ENCODE measurements at places on chromosomes 3 and 15. TPM values are rescaled to one million over a fixed set of nuclear protein-coding genes. Genes with fewer than 3 reads are reported as not detected.
A peak's percentile ranks its signal among the peaks of the same experiment; 100 is the strongest.

Gene ZNF502
- total RNA-seq: 0.86 TPM

Gene PPARG
- 3.7 TPM for total RNA-seq

Gene CDV3
- total RNA-seq: 211 TPM

Gene ACVR2B
- total RNA-seq: 7.6 TPM

Gene TMEM207
- total RNA-seq: not detected

GRCh38 chr3:170815340-170815739, 54.7 kb downstream of the RPL22L1 start:
- H3K36me3 ChIP-seq: no peaks in the 10 kb centered on the region
- no peak overlapping the region for H3K4me3 ChIP-seq
- H3K27ac ChIP-seq: no peak overlapping the region
- no peak for DNase-seq
- peaks cover 4% of the 10 kb centered on the region for H3K4me1 ChIP-seq
- peaks cover 5% of the 10 kb centered on the region for H3K27me3 ChIP-seq

DNA sequence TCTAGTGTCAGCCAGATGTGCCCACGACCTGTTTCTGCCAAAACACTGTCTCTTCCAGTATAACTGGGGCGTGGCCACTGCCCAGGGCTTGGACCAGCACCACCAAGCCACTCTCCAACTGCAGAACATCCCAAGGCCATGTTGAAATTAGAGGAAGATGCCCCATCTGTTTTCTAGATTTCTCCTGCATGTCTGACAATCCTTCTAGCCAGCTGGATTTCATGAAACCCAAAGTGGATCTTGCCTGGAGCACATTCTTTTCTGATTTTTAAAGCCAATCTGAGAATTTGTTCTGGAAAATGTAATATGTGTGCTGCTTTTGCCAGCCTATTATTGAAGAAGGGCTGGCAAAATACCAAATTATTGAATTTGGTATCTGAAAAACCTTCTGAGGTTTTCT, 182.5 kb downstream of the SLCO3A1 start:
- H3K36me3 ChIP-seq: peaks cover 3% of the 10 kb centered on the region
- no peak overlapping the region for H3K4me3 ChIP-seq
- no peak overlapping the region for H3K27ac ChIP-seq
- DNase-seq: no peak

DNA sequence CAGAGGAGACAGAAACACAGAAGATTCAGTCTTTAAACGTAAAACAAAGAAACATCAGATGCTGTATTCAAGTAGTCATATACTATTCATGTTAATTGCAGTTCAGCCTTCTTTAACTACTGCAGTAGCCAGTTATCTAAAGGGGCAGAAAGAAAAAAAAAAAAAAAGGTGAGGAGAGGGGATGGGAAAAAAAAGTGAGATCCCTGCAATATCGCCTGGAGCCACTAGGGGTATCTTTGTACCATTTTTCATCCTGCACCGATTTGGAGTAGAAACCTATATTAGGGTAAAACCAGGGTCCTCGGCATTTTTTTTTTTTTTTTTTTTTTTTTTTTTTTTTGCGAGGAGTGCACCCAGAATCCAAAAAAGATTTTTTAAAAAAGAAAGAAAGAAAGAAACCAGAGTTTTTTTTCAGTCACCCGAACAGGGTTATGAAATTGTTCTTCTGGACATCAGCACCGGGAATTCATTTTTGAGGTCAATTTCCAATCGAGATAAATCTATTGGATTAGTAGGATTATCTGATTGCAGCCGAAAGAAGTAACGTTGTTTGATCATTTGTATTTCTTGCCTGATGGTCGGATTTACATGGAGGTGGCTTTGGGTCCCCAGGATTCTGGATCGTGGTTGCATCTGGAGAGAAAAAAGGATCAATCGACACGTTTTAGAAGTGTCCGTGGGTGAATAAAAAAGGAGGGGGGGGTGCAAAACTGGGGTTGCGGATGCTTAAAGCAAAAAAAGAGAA, 186.7 kb downstream of the NLGN1 start:
- peaks cover 19% of the 10 kb centered on the region for H3K27me3 ChIP-seq
- no peak overlapping the region for H3K4me3 ChIP-seq
- DNase-seq: no peak
- H3K27ac ChIP-seq: no peak overlapping the region
- H3K4me1 ChIP-seq: peaks cover 2% of the 10 kb centered on the region
- H3K36me3 ChIP-seq: no peaks in the 10 kb centered on the region

DNA sequence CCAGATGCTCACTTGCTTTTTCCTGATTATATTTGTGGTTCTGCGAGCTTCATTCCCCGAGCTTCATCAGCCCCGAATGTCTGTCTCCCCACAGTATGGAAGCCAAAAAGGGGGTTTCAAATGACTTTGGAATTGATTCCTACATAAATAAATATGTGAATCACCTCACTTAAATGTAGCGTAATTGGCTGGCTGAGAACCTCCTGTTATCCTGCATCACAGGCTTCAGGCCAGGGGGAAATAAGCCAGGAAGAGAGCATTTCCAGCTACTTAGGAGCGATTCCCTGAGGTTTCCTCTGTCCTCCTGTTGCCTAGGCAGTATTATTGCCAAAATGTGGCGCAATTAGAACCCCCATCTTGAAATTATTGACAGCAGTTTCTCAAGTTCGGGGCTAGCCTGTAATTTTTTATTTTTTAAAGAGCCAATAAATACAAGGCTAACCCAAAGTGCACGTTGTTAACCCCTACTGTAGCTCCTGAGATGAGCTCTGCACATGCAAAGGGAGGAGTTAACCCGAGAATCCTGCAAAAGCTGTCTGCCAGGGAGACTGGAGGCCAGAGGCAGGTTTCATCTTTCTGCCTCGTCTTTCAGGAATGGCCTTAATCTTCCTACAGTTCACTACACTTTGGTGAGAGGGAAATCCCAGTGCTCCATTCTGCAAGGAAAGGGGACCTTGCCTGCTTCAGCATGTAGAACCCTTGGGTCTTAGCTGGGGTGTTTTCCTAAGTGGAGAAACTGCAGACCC, 148.2 kb downstream of the ADAMTS9 start:
- no peaks in the 10 kb centered on the region for H3K27me3 ChIP-seq
- no peak overlapping the region for H3K27ac ChIP-seq
- H3K4me3 ChIP-seq: no peak overlapping the region
- no peaks in the 10 kb centered on the region for H3K36me3 ChIP-seq
- DNase-seq: no peak
- H3K4me1 ChIP-seq: no peaks in the 10 kb centered on the region

- H3K27ac ChIP-seq: no peak overlapping the region
- DNase-seq: no peak
- no peaks in the 10 kb centered on the region for H3K27me3 ChIP-seq
- H3K4me1 ChIP-seq: no peaks in the 10 kb centered on the region
- H3K36me3 ChIP-seq: no peaks in the 10 kb centered on the region
Observed at GRCh38 chr15:45885801-45886200, 251.0 kb downstream of the SQOR start.

- no peak overlapping the region for H3K27ac ChIP-seq
- H3K4me3 ChIP-seq: no peak overlapping the region
- H3K27me3 ChIP-seq: peaks cover 3% of the 10 kb centered on the region
- peaks cover 18% of the 10 kb centered on the region for H3K36me3 ChIP-seq
- DNase-seq: no peak
Observed at GRCh38 chr15:57704441-57704840, 2.1 kb upstream of the POLR2M start.

- peaks cover 43% of the 10 kb centered on the region for H3K36me3 ChIP-seq
- peak overlapping the region; percentile 68 for H3K27ac ChIP-seq
- H3K27me3 ChIP-seq: no peaks in the 10 kb centered on the region
- H3K4me1 ChIP-seq: peaks cover 74% of the 10 kb centered on the region
- DNase-seq: no peak
- no peak overlapping the region for H3K4me3 ChIP-seq
Observed at GRCh38 chr3:12963922-12964701, 109.1 kb downstream of the IQSEC1 start.

GRCh38 chr3:49151610-49152009, 14.5 kb downstream of the CCDC71 start:
- DNase-seq: no peak
- H3K36me3 ChIP-seq: no peaks in the 10 kb centered on the region
- no peaks in the 10 kb centered on the region for H3K27me3 ChIP-seq
- H3K4me1 ChIP-seq: no peaks in the 10 kb centered on the region
- no peak overlapping the region for H3K4me3 ChIP-seq
- no peak overlapping the region for H3K27ac ChIP-seq

GRCh38 chr3:140363801-140364200, 314.1 kb upstream of the TRIM42 start:
- H3K36me3 ChIP-seq: no peaks in the 10 kb centered on the region
- H3K4me3 ChIP-seq: no peak overlapping the region
- H3K27ac ChIP-seq: no peak overlapping the region
- no peaks in the 10 kb centered on the region for H3K4me1 ChIP-seq
- no peaks in the 10 kb centered on the region for H3K27me3 ChIP-seq

DNA sequence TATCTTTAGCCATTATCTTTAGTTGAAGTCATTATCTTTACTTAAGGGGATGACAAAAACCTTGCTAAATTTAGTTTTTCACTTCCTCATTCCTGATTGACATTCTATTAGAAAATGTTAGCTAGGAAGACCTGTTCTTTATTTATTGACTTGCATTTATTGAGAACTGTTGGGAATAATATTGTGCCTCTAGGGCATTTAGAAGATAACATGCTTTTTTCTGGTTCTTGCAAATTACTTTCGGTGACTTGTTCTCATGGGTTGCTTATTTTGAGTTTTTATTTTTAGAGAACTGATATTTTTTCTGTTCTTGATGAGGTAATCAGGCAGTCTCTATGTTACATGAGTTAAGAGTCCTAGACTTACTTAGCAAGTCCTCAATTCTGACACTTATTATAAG, 48.3 kb upstream of the CTDSPL start:
- peaks cover 9% of the 10 kb centered on the region for H3K27me3 ChIP-seq
- H3K4me3 ChIP-seq: no peak overlapping the region
- DNase-seq: no peak
- no peaks in the 10 kb centered on the region for H3K36me3 ChIP-seq
- no peaks in the 10 kb centered on the region for H3K4me1 ChIP-seq
- no peak overlapping the region for H3K27ac ChIP-seq

- H3K4me3 ChIP-seq: no peak overlapping the region
- H3K36me3 ChIP-seq: peaks cover 10% of the 10 kb centered on the region
- H3K27ac ChIP-seq: peak overlapping the region; percentile 44
- no peak for DNase-seq
- no peaks in the 10 kb centered on the region for H3K27me3 ChIP-seq
Observed at GRCh38 chr3:47394140-47394870, 13.5 kb downstream of the PTPN23 start.

DNA sequence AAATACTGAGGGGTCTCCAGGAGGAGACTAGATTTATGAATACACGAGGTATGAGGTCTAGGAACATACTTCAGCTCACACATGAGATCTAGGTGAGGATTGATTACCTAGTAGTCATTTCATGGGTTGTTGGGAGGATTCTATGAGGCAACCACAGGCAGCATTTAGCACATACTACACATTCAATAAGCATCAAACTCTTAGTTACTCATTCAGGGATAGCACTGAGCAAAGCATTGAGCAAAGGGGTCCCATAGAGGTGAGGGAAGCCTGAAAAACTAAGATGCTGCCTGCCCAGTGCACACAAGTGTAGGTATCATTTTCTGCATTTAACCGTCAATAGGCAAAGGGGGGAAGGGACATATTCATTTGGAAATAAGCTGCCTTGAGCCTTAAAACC, 4.5 kb downstream of the CCR5 start:
- H3K4me3 ChIP-seq: peak overlapping the region; percentile 71
- peak overlapping the region; percentile 38 for H3K27ac ChIP-seq
- no peak for DNase-seq
- peaks cover 72% of the 10 kb centered on the region for H3K4me1 ChIP-seq
- H3K36me3 ChIP-seq: peaks cover 60% of the 10 kb centered on the region

DNA sequence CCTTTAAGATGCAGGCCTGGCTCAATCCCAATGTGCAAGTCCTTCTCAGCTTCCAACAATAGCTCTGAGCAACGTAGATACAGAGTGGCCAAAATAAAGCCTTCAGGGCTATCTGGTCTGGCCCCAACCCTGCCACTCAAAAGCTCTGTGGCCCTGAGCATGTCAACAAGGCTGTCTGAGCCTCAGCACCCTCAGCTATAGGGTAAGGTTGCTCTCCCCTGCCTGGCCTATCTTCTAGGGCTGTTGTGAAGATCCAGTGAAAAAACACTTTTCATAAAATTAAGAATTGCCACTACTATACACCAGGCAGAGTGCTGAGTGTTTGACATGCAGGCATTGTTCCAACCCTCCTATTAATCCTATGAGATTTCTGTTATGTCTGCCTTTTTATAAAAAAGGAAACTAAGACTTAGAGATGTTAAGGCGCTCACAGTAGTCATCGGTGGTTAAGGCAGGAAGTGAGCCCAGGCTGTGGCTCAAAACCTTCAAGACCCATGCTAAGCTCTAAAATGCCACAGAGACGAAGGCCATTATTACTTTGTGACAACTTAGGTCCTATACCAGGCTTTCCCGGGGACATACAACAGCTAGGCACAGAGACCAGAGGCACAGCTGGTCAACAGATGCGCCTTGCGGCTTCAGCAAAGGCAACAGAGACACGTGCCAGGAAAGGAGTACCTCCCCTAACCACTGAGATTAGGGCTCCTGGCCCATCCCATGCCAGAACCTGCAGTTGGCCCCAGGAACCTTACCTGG, 5.1 kb downstream of the POLG start:
- peak overlapping the region; percentile 46 for H3K4me3 ChIP-seq
- peaks cover 51% of the 10 kb centered on the region for H3K4me1 ChIP-seq
- peak overlapping the region; percentile 85 for H3K27ac ChIP-seq
- peak; percentile 72 for DNase-seq
- no peaks in the 10 kb centered on the region for H3K27me3 ChIP-seq

GRCh38 chr15:82944821-82945220, 7.7 kb downstream of the HOMER2 start:
- H3K27me3 ChIP-seq: peaks cover 24% of the 10 kb centered on the region
- H3K4me1 ChIP-seq: no peaks in the 10 kb centered on the region
- H3K36me3 ChIP-seq: peaks cover 8% of the 10 kb centered on the region

- no peaks in the 10 kb centered on the region for H3K27me3 ChIP-seq
- no peaks in the 10 kb centered on the region for H3K36me3 ChIP-seq
- H3K4me1 ChIP-seq: no peaks in the 10 kb centered on the region
- H3K4me3 ChIP-seq: no peak overlapping the region
- no peak overlapping the region for H3K27ac ChIP-seq
- no peak for DNase-seq
Observed at GRCh38 chr3:100023595-100023994, 90.7 kb downstream of the FILIP1L start.

- DNase-seq: no peak
- no peak overlapping the region for H3K27ac ChIP-seq
- H3K36me3 ChIP-seq: no peaks in the 10 kb centered on the region
- no peak overlapping the region for H3K4me3 ChIP-seq
- H3K4me1 ChIP-seq: peaks cover 9% of the 10 kb centered on the region
Observed at GRCh38 chr15:66714543-66714981, 12.5 kb downstream of the SMAD6 start.

GRCh38 chr3:138493804-138494606, 59.6 kb downstream of the ESYT3 start:
- H3K36me3 ChIP-seq: no peaks in the 10 kb centered on the region
- no peak overlapping the region for H3K27ac ChIP-seq
- no peak for DNase-seq
- peaks cover 2% of the 10 kb centered on the region for H3K27me3 ChIP-seq
- no peak overlapping the region for H3K4me3 ChIP-seq

- H3K4me1 ChIP-seq: no peaks in the 10 kb centered on the region
- no peaks in the 10 kb centered on the region for H3K27me3 ChIP-seq
- H3K27ac ChIP-seq: no peak within 1 kb of the TSS
- no peak for DNase-seq
- no peak within 1 kb of the TSS for H3K4me3 ChIP-seq
Observed at GRCh38 chr3:159069091-159069490, 267.2 kb downstream of the MFSD1 start.

Measured in activated CD4-positive, alpha-beta memory T cell treated with anti-CD3 and anti-CD28 coated beads, Interleukin-2, amount 10 ng/mL, durations not matched to agents 7 days and 5 days (primary cell).